ENCODE measurements at places on chromosomes 5 and 9. TPM values are rescaled to one million over a fixed set of nuclear protein-coding genes. Genes with fewer than 3 reads are reported as not detected.

Gene SH3RF2
- total RNA-seq: 1.0 TPM

Gene GNA14
- total RNA-seq: under 0.01 TPM

Gene SLC6A18
- not detected for total RNA-seq

Gene LIX1
- not detected for total RNA-seq

Gene SURF1
- 38.3 TPM for total RNA-seq

Gene NTRK2
- total RNA-seq: under 0.01 TPM

Gene KCNN2
- 1.8 TPM for total RNA-seq

Gene TXNDC8
- total RNA-seq: not detected

Gene OMD
- not detected for total RNA-seq

Gene BAAT
- total RNA-seq: under 0.01 TPM

Gene PTGER4
- 26.6 TPM for total RNA-seq

Gene ABO
- not detected for total RNA-seq

Gene IFNK
- total RNA-seq: not detected

Gene SYNPO
- total RNA-seq: 1.3 TPM

Gene PCDHA9
- not detected for total RNA-seq

Gene PLEKHG4B
- 2.2 TPM for total RNA-seq

Gene FBXW11
- 30.5 TPM for total RNA-seq

All from bronchus fibroblast of lung (primary cell).